ENCODE measurements at places on chromosomes 16 and 17. TPM values are rescaled to one million over a fixed set of nuclear protein-coding genes. Genes with fewer than 3 reads are reported as not detected.

DNA sequence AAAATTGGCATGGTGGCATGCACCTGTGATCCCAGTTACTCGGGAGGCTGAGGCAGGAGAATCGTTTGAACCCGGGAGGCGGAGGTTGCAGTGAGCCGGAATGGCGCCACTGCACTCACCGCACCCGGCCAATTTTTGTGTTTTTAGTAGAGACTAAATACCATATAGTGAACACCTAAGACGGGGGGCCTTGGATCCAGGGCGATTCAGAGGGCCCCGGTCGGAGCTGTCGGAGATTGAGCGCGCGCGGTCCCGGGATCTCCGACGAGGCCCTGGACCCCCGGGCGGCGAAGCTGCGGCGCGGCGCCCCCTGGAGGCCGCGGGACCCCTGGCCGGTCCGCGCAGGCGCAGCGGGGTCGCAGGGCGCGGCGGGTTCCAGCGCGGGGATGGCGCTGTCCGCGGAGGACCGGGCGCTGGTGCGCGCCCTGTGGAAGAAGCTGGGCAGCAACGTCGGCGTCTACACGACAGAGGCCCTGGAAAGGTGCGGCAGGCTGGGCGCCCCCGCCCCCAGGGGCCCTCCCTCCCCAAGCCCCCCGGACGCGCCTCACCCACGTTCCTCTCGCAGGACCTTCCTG is at the start of gene HBQ1:
TSS of gene HBQ1 (plus strand) at position 359 of the 575 bp plus-strand sequence. CDS start at position 387, 28 bp downstream.
- DNase-seq = no peak

DNA sequence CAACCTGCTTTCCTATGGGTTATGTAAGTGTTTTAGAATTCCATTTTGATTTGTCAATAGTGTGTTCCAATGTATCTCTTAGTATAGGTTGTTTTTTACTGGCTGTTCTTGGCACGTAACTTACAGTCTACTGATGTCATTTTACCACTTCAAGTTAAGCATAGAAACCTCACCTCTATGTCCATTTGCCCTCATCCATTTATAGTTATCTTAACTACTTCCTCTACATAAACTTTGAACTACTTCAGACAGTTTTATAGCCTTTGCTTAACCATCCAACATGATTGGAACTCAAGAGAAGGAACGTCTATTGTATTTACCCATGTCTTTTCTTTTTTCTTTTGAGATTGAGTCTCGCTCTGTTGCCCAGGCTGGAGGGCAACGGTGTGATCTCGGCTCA is 64.5 kb upstream of the GNG13 start:
- DNase-seq = no peak

DNA sequence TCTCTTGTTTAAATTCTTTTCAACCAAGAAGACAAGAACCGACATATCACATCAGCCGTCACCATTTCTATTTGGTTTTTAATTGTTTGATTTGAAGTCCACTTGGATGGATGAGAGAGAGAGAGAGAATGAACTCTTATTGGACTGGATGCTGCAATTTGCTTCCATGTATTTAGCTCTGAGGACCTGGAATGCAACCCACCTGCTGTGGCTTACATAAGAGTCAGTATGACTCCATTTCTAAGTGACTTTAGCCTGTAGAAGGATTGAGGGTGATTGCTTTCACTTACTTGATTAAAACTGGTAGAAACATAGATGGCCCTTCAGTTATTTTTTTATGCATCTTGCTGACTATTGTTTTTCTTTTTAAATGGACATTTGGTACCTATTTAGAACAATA is 296.1 kb downstream of the CNTNAP4 start:
- DNase-seq = no peak

GRCh38 chr16:1082266-1082951 is 9.9 kb downstream of the SSTR5 start:
- peak; percentile 52 for DNase-seq

DNA sequence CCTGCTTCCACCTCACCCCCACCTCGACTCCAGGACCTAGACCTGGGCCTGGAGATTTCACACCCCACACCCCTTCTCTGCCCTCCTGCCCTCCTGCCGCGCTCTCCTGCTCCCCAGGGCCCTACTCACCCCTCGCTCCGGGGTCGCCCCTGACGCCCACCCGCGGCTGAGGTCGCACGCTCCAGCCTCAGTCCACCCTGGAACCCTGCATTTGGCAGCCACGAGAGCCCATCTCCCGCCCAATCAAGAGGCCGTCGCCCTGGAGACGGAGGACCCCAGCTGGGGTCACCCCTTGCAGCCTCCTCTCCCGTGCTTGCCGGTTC is 16.1 kb downstream of the TLE7 start:
- DNase-seq = no peak

DNA sequence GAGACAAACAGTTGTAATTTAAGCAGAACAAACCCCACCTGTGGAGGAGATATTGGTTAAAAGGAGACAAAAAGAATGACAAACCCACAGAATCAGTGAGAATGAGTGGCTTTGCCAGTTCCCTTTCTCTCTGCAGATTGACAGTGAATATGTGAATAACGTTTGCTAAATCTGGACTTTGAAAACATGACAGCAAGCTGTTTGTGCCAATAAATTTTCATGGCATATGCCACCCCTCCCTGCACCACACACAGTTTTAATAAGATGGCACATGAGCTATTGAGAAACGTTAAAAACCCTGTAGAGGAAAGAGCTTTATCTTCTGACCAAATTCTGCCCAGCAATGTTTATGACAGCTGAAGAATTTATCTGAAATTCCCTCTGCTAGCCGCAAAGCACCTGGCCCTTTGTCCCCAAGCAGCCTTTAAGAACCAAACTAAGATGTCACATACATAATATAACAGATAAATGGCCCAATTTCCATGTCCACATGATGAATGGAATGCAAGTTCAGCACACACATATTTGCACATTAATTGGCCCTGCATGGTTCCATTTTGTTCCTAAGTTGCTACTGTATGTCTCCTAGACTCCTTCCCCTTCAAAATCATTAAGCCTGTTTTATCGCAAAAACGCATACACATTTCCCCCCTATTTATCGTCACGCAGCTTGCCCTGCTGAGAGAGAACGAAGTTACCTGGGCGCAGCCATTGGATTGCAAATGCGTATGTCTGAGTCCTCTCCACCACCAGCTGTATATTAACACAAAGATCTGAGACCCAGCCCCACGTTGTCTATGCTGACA is 773.5 kb upstream of the EEF2KMT start:
- no peak for DNase-seq

- DNase-seq = no peak
Measured at GRCh38 chr17:6461792-6462524, 17.7 kb downstream of the PIMREG start.

DNA sequence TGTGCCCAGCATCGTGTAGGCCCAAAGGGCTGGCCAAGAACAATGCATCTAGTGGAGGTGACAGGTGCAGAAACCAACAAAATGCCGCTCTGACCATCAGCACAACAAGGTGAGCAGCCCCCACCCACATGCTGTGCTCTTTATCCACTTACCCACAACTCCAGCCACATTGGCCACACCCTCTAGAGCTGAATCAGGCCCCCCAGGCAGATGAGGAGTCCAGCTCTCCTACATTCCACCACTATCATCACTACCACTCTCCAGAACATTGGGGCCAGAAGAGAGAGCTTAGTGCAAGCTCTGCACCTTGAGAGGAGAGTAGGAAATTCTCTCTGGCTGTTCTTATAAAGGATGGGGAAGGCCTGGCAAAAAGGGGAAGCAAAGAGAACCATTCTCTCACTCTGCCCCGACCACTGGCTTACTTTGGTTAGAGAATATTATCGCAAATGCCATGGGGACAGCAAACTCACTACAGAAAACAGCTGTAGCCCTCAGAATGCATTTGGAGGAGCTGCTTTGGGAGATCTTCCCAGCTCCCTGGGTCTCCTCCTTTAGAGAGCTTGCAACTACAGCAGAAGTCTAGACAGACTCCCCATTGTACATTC is 75.0 kb downstream of the TMEM132E start:
- no peak for DNase-seq

DNA sequence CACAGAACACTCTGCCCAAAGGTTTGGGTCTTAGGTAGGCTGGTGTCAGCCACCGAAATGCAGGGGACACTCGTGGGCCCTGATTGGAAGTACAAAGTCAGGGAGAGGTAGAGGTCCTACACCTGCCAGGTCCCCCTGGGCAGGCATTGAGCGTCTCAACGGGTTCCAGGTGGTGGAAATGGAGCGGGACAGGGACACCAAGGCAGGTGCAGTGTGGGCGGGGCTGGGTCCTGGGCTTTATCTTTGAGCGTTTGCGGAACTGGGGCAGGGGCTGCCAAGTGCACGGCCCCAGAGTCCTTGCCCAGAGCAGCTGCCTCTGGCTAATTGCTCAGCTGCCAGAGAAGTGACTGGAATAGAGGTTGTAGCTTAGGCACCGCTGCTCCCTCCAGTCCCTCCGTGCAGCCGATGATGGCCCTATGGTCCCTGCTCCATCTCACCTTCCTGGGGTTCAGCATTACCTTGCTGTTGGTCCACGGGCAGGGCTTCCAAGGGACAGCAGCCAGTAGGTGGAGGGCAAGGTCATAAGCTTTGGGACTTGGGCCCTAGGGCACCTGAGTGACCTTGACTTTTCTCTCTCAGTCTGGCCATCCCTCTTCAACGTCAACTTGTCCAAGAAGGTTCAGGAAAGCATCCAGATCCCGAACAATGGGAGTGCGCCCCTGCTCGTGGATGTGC is at the start of gene ZACN:
TSS of gene ZACN (plus strand) at position 323 of the 675 bp plus-strand sequence. CDS start at position 406, 83 bp downstream.
- DNase-seq = no peak

GRCh38 chr17:28042721-28043291 is 329 bp downstream of the NLK start:
- no peak for DNase-seq

GRCh38 chr17:79042421-79043190 is 18.6 kb downstream of the C1QTNF1 start:
- peak; percentile 54 for DNase-seq

DNA sequence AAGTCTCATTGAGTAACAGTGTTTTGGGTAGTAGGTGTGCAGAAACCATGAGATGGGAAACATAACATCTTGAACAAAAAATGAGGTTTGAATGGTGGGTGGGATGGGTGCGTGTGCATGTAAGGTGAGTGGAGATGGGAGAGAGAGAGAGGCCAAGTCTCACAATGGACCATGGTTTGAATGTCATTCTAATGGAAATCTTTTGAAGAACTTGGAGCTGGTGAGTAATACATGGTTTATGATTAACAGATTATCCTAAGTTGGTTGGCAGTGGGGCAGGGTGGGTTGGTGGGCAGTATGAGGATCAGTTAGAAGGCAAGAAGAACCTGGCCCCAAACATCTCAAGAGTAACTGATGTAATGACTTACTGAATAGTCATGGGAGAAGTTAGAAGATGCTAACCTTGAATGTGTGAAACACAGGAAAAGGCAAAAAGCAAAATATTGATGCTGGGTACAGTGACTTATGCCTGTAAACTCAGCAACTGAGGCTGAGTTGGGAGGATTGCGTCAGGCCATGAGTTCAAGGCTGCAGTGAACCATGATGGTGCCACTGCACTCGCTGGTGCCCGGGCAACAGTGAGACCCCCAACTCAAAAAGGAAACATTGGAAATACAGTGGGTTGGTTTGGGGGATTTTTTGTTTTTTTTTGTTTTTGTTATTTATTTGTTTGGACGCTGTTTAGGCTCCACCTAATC is 32.7 kb downstream of the ZNF207 start:
- no peak for DNase-seq

- no peak for DNase-seq
Measured at GRCh38 chr17:8735336-8735939, 9.2 kb downstream of the CCDC42 start.

DNA sequence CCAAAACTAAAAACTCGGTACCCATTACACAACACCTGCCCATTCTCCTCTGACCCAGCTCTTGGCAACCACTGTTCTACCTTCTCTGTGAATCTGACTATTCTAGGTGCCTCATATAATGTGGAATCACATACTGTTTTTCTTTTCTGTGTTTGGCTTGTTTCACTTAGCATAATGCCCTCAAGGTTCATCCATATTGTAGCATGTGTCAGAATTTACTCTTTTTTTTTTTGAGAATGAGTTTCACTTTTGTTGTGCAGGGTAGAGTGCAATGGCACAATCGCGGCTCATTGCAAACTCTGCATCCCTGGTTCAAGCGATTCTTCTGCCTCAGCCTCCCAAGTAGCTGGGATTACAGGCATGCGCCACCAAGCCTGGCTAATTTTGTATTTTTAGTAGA is 59.5 kb upstream of the RBL2 start:
- DNase-seq = no peak

- no peak for DNase-seq
Measured at GRCh38 chr17:37607637-37608331, 1.4 kb downstream of the SYNRG start.

- peak; percentile 42 for DNase-seq
Measured at GRCh38 chr16:30715750-30716445, 16.9 kb downstream of the SRCAP start.

DNA sequence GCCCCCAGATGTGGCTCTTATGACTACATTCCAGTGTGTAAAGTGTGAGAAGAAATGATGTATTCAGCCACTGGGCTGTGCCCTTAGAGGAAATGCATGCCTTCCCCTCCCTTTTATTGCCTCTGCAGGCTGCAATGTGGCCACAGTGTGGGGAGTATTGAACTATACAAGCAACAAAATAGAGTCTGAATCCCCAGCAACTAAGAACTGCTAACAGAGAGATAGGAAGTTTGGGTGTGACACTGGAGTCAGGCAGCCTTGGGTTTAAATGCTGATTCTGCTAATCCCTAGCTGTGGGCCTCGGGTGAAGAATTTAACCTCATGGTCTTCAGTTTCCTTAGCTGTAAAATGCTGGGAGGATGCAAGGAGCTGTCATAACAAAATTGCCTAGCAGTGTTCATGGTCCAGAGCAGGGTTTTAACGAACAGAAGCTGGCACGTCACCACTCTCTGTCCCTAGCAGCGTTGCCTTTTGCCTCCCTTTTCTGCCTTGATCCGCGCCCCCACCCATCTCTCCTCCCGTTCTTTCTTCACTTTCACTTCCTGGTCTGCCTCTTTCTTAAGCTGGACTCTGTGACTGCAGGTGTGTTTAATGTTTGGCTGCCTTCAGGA is 50.3 kb downstream of the KPNA2 start:
- DNase-seq = no peak

Gene CCDC200
- total RNA-seq = not detected

Gene GPR142
- not detected for total RNA-seq

Gene TEX14
- under 0.01 TPM for total RNA-seq

Gene MYH8
- total RNA-seq = not detected

Gene KREMEN2
- 0.33 TPM for total RNA-seq

Gene RMI2
- total RNA-seq = 2.2 TPM

Gene DNAH9
- under 0.01 TPM for total RNA-seq

Gene TMEM11
- 31.3 TPM for total RNA-seq

All from mammary epithelial cell (primary cell).